ENCODE measurements at places on chromosomes 13 and 19.

- no peak for DNase-seq
Observed at GRCh38 chr13:49812812-49813211, 20.3 kb upstream of the KPNA3 start.

- no peak for DNase-seq
Observed at GRCh38 chr19:12733369-12734214, 892 bp downstream of the TRIR start.

DNA sequence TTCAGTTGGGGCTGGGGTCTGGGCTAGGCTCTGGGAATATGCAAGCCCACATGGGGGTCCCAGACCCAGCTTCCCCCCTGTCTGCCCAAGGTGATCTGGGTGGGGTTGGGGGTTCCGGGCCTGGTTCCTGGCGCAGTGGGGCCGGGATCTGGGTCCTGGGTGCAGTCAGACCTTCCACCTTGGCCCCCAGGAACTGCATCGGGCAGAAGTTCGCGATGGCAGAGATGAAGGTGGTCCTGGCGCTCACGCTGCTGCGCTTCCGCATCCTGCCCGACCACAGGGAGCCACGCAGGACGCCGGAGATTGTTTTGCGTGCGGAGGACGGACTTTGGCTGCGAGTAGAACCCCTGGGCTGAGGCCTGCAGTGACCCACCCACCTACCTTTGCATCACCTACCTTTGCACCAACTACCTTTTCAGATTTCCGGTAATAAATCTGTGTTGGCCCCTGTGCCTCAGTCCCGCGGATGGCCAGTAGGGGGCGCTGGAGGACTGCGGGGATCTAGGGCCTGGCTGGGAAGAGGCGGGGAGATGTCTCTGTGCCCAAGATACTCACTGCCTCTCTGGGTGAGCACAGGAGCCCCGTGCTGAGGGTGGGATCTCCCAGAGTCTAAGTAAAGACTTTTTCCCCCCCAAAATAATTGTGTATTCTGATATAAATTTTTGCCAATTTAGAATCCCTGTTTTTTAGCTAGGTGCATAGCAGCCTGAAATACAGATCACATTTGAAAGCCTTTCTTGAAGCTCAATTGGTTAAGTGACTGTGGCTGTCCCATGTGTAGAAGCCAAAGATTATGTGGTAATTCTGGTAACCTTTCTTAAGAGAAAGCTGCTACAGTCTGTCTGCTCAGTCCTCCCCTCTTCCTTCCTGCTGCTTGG is 11.5 kb upstream of the CYP4F3 start:
- peak; percentile 93 for DNase-seq

- no peak for DNase-seq
Observed at GRCh38 chr13:110554227-110554836, 7.2 kb downstream of the RAB20 start.

GRCh38 chr19:17542042-17542441 is 13.4 kb upstream of the COLGALT1 start:
- DNase-seq, result no peak
